ENCODE measurements at places on chromosomes 16 and 17.
A peak's percentile ranks its signal among the peaks of the same experiment; 100 is the strongest.

DNA sequence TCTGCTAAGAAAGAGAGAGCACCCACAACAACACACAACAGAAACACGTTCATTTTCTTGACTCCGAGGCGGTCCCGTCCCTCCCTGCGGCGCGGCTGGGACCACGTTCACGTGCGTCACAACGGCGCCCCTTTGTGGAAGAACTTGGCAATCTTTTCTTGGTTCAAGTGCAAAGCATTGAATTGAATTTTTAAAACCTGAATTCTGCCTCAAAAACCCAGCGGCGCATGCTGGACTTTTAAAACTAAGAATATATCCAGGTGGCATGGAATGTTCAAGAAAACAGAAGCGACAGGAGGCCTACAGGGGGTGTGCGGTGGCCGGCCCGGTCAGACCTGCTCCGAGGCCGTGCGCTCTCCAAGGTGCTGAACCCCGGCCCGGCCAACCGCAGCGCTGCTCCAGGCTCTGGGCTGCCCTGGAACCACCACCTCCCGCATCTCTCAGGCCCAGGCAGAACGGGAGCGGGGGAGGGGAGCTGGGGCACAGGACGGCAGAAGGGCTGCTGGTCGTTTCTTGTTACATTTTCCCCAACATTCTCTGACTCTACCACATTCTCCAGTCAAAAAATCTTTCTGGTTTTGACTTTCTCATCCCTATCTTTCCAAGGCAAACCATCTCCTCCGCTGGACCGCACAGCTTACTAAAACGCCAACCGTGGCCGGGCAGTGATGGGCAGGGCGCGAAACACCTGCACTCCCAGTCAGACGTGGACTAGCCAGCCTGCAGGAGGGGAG is 3.4 kb upstream of the HEXD start:
- DNase-seq, result peak; percentile 74

- DNase-seq, result peak; percentile 42
These were observed 4.6 kb downstream of the UNC119 start for GRCh38 chr17:28547623-28548416.

- no peak for DNase-seq
These were observed 7.2 kb downstream of the SRCIN1 start for GRCh38 chr17:38598536-38598935.

DNA sequence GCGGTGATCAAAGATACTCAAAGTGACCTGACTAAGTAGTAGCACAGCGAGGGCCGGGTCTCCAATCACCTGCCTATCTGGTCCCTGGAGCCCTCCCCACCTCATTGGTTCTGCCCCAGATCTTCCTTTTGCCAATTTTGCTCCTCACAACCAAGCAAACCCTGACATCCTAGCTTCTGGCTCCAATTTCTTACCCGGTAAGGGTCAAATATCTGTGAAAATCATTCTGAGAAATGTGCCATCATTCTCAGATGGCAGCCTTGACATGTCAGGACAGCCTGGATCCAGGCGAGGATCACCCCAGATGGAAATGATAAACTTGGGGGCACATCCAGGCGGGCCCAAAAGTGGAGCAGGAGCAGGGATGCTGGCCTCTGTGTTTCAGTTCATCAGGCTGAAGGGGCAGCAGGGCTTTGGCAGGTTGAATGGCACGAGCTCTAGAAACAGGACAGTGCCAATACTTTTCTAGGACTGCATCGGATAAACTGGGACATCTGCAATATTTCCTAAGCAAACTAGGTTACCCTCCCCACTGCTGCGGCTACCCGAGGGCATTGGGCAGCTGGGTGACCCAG is 83.9 kb downstream of the SHISA6 start:
- no peak for DNase-seq

DNA sequence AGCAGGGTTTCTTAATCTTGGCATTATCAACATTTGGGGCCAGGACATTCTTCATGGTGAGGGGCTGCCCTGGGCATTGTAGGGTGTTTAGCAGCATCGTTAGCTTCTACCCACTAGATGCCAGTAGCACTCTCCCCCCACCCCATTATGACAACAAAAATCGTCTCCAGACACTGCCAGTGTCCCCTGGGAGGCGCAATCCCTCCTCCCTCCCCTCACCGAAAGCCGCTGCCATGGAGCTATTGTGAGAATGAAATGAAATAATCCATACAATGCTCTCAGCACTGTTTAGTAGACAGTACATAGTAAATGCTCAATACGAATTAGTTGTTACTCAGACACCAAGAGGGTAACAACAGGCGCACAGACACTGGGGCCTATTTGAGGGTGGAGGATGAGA is 502.9 kb downstream of the NPIPA7 start:
- no peak for DNase-seq

DNA sequence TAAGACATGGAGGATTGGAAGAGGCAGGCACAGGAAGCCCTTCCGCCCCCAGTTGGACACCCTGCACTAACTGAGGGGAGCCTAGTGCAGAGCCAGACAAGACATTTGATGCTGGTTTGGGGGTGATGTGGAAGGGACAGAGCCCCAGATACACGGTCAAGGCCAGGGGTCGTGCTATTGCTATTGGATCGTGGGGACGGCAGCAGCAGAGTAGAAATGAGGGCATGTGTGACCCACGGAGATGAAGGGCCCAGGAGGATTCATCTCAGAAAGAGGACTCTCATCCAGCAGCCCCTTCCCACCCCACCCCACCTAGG is 2.0 kb upstream of the VAMP2 start:
- DNase-seq, result no peak

DNA sequence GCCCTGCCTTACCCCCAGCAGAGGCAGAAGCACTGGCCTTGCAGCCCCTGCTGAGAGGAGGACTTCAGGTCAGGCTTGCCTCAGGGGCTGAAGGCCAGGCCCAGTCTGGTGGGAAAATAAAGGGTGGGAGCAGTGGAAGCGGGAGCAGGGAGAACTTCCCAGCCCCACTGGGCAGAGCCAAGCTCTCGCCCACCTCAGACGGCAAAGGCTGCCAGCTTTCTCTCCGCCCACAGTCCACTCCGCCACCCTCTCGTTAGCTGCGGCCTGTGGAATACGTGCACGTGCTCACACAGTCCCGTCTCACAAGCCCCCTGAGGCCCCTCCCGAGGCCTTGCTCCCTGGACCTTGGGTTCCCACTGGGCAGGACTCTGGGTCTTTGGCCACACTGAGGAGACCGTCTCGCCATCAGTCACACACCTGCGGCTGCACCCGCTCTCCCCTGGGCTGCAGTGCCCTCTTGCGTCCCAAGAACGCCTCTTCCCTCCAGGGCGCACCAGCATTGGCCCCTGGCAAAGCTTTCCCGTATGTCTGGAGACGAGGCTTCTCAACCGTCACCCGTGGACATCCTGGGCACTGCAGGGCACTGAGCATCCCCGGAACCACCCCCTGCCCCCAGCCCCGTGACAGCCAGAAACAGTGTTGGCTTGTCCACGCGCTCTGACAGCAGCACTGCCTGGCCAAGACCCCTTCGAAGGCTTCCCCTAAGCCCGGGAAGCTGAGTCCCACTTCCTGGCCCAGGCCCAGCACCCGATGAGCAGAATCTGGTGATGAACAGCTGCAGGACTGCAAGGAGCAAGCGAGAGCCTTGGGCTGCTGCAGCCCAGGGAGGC is 8.3 kb downstream of the MRPL28 start:
- no peak for DNase-seq

DNA sequence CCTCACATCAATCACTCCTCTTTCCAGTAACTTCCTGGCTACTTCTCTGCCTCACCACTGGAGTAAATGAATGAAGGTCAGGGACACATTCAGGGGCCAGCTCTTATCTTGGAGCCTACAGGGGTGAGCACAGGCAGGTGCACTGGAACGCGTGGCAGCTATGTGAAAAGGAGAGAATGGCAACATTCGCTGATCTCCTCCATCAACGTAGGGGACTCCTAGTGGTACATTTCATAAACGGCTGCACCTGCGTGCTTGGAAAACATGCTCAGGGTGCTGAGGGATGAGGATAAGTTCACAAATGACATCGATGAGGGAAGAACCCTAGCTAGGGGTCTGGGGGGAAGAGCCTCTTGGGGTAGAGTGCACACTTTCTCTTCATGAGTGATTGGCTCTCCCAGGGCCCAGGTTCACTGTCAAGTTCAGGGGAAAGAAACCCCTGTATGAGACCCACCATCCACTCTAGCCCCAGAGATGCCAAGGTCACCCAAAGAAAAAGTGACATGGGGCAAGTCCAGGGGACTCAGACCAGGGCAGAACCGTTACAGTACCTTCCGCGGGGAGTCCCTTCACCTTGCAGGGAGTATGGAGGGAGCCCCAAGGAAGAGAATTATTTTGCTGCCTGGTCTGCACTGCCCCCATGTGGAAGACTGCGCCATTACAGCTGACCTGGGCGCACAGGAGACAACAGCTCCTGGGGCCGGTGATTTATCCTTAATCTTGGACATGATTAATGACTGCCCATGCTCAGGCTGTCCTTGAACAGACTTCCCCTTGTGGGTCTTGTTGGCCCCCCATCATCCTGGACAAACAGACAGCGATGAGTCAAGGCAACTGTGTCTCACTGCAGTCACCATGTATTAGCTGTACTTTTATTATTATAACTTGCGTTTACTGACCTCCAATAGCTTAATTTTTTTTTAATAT is 30.1 kb downstream of the VAC14 start:
- peak; percentile 48 for DNase-seq

DNA sequence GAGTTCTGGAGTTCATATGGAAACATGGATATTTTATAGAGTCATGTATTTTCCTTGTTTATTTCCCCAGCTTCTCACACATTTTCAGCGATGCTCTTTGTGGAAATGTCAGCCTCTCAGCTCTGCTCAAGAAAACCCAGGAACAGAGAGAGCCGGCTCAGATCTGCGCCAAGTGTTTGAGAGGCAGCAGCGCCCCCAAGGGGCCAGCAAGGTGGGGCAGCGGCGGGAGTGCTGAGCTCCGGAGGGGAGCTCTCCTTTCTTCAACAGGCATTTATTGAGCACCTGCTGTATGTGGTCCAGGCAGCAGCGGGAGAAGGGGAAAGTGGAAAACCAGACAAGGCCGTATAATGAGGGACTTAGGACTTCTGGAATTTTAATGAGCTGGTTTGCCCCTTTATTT is 421.1 kb upstream of the C16orf82 start:
- DNase-seq, result no peak

DNA sequence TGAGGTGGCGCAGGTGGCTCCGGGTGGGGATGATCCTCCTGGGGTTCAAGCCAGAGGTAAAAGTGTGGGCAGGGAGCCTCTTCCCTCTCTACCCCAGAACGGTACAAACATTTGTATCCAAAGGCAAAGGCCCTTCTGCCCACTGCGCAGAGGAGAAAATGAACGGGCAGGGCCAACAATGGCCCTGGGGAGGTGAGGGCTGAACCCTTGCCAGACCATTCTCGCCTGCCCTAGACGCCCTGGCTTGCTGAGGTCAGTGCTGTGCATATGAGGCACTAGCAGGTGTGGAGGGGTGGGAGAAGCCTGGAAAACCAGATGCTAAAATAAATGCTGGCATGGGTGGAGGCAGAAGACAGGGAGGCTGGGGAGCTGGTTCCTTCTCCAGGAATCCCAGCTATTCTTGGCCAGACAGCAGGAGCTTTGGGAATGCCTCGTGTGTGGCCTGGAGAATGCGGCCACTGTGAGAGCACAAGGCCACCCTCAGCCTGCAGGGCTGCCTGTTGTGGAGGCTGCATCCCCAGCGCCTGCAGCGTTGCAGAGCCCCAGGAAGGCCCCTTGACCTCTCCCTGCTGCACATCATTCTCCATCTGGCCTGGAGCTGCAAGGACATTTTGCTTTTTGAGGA is 4.5 kb downstream of the C17orf50 start:
- DNase-seq, result no peak

DNA sequence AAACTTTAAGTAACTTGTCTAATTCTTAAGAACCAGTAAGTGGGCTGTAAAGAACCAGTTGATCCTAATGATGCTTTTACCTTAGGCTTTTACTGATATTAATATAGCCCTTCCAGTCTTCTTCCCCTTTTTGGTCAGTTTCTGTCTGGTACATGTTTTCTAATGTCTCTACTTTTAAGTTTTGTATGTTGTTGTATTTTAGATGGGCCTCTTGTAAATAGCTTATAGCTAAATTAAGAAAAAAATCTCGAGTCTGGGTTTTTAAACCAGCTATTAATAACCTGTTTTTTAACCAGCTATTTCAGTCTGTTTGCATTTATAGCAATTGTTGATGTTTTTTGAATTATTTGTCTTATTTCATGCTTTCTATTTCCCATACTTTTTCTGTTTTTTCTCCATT is 79.0 kb downstream of the PITPNC1 start:
- no peak for DNase-seq

DNA sequence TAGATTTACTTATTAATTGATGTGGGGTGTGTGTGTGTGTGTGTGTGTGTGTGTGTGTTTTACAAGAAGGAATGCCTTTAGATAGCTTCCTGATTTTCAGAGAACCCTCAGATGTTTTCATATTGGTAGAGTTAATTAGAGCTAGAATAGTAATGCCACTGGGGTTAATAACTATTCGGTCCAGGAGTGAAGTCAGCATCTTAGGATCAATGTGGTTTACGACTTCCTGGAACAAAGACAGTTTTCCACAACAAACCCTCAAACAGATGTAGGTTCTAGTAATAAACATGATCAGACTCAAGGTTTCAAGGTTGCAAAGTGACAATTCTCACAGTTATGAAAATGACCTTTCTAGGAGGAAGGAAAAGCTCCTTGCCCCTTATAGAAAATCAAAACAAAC is 12.2 kb upstream of the SLC52A1 start:
- no peak for DNase-seq

DNA sequence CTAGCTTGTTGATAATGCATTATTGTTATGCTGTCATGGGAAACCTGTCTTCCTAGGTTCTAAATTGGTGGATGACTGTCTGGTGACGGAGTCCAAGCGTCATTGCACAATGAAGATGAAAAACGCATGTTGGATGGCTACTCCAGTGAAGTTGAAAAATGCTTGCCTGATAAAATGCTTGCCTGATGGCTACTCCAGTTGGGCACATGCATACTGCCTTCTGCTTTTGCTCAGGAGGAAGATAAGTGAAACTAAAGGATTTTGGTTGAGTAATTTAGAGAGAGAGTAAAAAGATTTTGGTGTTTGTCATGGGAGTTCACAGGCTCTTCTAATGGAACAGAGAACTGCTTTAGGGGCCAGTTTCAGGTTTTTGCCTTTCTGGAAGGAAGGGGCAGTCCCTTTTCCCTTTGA is 118.6 kb downstream of the PRKCA start:
- no peak for DNase-seq

DNA sequence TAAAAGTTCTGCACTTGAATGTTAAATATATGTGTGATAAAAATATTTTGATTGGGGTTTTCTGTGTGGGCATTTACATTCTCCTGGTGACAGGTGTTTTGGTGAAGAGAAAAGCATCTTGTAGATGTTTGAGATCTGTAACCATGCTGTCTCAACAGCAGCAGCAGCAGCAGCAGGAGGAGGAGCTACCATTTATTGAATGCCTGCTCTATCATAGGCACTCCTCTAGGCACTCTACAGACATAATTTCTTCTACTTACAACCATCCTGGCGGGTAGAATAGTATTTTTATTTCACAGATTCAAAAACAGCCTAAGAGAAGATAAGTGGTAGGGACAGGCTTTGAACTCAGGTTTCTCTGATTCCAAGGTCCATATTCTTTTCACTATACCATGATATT is 159.7 kb upstream of the TBX2 start:
- no peak for DNase-seq
